Smooth muscle cell of the umbilical artery (primary cell): ENCODE measurements at places on chromosomes 7 and 10. TPM values are rescaled to one million over a fixed set of nuclear protein-coding genes. Genes with fewer than 3 reads are reported as not detected.

FEZF1 gene
- total RNA-seq = not detected in 2 replicates

LIPM gene
- not detected in 2 replicates for total RNA-seq

ITPRID1 gene
- total RNA-seq = not detected in 2 replicates

ACSL5 gene
- 0.30 and 0.46 TPM in 2 replicates for total RNA-seq

FOXI2 gene
- not detected in 2 replicates for total RNA-seq

IL2RA gene
- total RNA-seq = not detected in 2 replicates

BAMBI gene
- 9.8 and 128 TPM in 2 replicates for total RNA-seq

CALML3 gene
- total RNA-seq = not detected in 2 replicates

TWIST1 gene
- total RNA-seq = 24.9 and 41.6 TPM in 2 replicates

TMEM213 gene
- not detected in 2 replicates for total RNA-seq

CACNA2D1 gene
- 94.8 and 114 TPM in 2 replicates for total RNA-seq

AKR1C3 gene
- 1.2 TPM in 2 replicates for total RNA-seq
